ENCODE measurements at places on chromosomes 16 and 17.

DNA sequence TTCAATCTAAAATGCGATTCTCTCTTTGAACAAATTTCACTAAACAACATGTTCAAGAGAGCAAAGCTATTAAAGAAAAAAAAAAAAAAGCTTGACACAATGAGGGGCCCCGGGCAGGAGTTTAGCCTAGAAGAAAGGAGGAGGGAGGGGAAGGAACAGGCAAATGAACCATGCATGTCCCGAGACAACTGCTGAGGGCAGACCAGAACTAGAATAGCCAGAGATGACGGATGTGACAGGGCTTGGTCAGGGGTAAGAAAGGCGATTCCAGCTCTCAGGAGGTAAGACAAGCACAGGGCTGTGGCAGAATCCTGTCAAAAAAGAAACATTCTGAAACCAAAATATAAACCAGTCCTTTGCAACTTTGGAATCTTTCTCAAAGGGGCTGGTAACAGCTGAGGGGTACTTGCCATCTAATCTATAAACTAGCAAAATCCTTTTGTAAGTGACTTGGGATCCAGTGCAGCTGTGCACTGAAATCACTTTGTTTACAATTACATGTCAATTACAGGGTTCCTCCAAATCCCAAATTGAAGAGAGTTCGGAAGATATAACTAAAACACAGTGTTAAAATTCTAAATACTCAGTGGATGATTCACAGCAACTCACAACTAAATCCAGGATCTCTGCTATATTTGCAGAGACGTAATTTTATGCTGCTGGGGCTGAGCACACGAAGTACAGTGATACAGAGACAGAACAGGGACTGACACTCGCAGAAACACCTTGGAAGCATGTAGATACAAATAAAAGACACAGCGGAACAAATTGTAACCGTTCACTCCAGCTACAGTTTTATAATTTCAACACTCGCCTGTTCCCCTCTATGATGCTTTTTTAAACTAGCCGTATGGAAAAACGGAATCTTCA is 567.4 kb upstream of the ZFHX3 start:
- DNase-seq = no peak

DNA sequence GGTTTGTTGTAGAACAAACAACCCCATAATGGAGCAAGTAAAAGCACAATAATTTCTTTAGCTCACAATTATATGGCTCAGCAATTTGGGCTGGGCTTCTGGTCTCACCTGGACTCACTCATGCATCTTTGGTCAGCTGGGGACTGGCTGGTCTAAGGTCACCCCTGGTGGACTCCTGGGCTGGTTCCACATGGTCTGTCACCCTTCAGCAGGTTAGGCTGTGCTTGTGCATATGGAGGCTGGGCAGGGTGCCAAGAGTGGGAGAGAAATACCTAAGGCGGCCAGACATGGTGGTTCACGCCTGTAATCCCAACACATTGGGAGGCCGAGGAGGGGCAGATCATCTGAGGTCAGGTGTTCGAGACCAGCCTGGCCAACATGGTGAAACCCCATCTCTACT is 27.0 kb upstream of the SMURF2 start:
- DNase-seq = no peak

- DNase-seq = no peak
Measured at GRCh38 chr16:17526956-17527937, 56.5 kb upstream of the XYLT1 start.

DNA sequence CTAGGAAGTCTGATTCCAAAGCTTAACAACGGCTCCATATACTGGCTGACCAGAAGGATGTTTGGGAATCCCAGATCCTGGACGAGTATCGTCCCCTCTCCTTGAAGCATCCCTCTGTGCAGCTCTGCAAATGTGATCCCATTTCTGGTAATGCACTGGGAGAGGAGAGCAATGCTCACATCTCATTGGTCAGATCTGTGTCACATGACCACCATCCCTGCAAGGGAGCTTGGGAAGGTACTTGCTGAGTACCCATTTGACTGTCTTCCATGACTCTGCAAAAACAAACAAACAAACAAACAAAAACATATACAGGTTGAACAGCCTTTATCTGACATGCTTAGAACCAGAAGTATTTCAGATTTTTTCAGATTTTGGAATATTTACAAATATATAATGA is 41.9 kb upstream of the KDM8 start:
- DNase-seq = no peak

- DNase-seq = peak; percentile 87
Measured at GRCh38 chr16:66608241-66609138, 4.0 kb downstream of the CMTM3 start.

DNA sequence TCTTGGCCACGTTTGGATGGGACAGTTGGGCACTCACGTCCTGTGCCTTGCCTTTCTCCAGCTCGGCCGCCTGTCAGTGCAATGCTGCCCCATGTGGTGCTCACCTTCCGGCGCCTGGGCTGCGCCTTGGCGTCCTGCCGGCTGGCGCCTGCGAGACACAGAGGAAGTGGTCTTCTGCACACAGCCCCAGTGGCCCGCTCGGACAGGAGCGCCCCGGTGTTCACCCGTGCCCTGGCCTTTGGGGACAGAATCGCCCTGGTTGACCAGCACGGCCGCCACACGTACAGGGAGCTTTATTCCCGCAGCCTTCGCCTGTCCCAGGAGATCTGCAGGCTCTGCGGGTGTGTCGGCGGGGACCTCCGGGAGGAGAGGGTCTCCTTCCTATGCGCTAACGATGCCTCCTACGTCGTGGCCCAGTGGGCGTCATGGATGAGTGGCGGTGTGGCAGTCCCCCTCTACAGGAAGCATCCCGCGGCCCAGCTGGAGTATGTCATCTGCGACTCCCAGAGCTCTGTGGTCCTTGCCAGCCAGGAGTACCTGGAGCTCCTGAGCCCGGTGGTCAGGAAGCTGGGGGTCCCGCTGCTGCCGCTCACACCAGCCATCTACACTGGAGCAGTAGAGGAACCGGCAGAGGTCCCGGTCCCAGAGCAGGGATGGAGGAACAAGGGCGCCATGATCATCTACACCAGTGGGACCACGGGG is 7.1 kb downstream of the ACSF3 start:
- no peak for DNase-seq

GRCh38 chr16:57497121-57497520 is 10.8 kb upstream of the DOK4 start:
- DNase-seq = no peak

DNA sequence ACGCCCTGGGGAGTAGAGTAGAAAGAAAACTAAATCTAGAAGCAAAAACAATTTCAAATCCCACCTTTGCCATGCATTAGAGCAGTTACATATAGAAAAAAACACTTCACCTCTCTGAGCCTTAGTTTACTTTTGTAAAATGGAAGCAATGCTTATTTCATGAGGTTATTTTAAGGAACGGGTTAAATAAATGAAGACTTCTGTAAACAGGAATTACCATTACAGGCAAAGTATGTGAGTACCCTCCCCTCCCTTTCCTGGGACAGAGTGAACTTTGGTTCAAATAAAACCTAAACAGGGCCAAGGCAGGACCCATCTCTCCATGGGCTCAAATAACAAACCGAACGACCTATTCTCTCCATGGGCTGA is 4.5 kb upstream of the KRT15 start:
- DNase-seq = no peak

All from HuH-7.5 (cell line).